ENCODE measurements at places on chromosomes 4 and X. TPM values are rescaled to one million over a fixed set of nuclear protein-coding genes. Genes with fewer than 3 reads are reported as not detected.

DNA sequence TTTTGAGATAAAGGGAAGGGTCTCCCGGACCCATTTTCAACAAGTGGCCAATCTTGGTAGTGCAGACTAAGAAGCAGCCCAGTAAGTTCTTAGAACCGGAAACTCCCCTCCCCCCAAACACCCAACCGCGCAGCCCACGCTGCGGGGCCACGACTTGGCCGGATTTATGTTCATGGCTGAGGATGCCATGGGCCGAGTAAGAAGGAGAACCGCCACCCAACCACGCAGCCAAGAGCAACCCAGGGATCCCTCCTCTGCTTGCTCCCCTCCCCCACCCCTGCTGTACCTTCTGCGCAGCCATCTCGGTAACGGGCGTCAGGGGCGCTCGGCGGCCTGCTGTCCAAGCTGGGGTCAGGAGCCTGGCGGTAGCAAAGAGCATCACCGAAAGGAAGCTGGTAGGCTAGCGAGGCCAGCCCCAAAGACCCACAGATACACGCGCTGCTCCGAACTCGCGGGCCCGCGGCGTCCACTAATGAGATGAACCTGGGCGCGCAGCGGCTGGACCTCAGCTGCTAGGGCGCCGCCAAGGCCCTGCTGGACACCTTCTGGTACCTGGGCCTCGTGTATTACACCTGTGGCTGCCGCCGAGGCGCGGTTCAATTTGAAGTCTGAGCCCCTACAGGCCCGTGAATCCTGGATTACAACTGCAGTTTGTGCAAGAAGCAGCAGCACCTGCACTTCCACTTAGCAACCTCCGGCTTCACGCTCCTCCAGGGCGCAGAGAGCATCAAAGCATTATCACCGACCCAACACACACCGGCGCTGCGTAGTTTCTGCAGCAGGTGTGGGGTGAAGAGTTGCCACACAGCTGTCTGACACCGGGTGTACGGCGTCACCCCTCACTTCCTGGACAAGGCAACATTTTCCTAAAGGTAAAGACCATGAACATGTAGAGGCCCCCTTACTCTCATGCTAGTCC, 63.4 kb downstream of the NUDT10 start:
- no peak for DNase-seq

DNA sequence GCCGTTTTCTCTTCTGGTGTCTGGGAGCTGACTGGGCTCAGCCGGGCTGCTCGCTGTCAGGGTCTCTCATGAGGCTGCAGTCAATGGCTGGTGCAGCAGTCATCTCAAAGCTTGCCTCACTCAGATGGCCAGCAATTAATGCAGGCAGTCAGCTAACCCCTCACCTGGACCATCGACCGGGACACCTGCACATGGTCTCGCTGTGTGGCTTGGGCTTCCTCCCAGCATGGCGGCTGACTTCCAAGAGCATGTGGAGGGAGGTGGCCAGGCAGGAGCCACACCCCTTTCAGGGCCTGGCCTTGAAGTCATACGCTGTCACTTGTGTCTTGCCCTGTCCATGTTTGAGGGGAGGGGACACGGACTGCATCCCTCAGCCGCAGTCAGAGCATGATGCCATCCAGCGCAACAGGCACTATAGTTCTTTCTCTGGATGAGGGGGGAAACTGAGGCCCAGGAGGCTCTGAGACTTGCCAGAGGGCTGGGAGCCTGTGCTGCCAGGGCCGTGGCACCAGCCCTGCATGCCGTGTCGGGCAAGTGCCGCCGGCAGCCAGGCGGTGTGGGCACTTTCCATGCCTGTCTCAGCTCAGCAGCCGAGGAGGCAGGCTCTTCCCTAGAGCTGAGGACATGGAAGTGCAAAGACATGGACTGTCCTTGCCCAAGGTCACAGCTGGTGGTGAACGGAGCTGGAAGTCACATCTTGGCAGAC, 201.8 kb downstream of the AFAP1 start:
- DNase-seq, result no peak

DNA sequence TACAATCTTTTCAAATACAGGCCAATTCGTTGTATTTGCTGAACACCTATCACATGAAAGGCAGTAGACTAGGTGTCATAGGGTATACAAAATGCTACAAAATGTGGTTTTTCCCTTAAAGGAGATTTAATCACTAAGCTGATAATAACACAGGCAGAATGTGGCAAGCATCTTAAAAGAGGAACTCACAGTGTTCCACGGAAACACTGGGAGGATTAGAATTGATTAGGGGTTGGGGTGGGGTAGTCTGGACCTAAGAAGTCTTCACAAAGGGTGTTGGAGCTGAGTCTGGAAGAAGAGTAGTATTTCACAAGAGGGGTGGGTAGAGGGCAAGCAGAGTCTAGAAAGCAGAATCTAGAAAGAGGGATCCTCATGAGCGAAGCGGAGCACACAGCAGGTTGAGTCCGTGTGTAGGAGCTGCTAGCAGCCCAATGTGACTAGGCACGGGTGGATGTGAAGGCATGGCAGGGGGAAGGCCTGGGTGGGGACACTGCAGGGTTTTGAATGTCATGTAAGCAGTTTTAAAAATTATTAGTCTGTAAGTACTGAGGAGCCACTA, 123.6 kb downstream of the MGST2 start:
- DNase-seq, result no peak

DNA sequence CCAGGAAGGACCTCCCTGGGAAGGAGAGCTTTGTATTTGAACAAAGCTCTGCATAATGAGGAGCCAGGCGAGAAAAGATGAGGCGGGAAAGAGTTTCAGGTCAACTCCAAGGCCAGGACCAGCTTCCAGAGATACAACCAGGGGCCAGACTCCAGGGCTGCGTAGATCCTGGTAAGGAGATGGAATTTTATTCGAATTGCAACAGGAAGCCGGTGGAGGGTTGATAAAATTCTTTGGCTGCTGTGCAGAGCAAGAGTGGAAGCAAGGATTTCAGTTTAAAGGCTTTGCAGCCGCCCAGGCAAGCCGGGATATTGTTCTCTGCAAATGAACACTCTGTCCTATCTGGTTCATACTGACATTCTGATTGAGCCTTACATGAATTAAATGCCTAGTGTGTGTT, 40.2 kb upstream of the CBR4 start:
- DNase-seq, result no peak

DNA sequence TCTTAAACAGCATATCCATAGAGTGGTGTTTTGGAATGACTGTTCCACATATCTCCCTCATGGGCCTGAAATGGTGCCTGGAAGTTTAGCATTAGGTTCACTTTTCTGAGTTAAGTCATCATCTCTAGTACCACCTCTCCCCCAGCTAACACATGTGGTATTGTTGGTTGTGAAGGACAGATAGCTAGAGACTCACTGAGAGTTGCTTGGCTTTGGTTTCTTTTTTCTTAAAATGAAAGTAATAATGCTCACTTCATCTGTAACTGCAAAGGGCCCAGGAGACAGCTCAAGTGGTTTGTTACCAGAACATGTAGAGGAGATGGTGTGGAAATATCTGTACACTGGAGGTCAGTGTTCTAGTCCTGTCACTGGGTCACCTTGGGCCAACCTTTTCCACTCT, 90.9 kb downstream of the EFNB1 start:
- DNase-seq, result no peak

DNA sequence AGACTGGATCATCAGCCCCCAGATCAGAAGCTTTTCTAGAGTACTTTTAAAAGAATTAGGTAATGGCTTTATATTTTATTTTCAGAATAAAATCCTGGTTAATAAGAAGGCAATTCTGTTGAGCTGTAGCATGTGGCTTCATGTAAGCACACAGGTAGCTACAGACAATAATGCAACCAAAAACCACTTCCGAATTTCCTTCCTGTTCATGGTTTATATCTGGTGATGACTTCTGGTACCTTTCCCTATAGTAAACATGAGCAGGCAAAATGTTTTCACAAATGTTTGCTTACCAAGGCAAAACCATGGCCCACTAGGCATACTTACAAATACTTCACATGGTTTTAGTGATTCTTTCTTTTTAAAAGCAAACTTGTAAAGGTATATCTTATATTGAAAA, 144.6 kb downstream of the CDS1 start:
- DNase-seq, result no peak

DNA sequence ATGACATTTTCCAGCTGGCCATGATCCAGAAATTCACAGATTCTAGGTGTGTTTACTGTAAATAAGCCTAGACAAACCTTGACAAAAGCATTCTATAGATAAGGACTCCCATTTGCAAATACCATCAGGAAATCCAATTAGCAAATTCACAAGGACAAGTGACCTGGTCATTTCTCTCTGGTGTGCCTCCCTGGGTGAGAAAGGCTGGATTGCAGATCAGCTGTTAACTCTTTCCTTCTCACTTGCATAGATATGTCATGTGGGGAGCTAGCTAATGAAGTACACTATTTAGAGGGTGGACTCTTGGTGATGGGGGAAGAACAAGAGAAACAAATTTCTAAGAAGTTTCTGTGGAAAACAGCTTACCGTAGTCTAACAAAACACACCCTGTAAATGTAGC, 58.9 kb downstream of the MOSPD2 start:
- DNase-seq, result no peak

The FHIP1A gene
- 1.2 TPM for total RNA-seq

The IL2 gene
- not detected for total RNA-seq

All from myocyte (in vitro differentiated cells).